ENCODE measurements at places on chromosomes 3 and 15. TPM values are rescaled to one million over a fixed set of nuclear protein-coding genes. Genes with fewer than 3 reads are reported as not detected.

MNS1 gene
- 0.94 TPM for total RNA-seq

IGDCC3 gene
- total RNA-seq, result 0.40 TPM

ARHGEF3 gene
- total RNA-seq, result 15.0 TPM

P2RY14 gene
- total RNA-seq, result 3.6 TPM

AQR gene
- total RNA-seq, result 8.3 TPM

PIGX gene
- 13.9 TPM for total RNA-seq

VGLL4 gene
- total RNA-seq, result 23.0 TPM

AHSG gene
- not detected for total RNA-seq

NANOGP8 gene
- total RNA-seq, result not detected

LARP6 gene
- total RNA-seq, result 47.6 TPM

SLC22A13 gene
- not detected for total RNA-seq

GHRL gene
- not detected for total RNA-seq

FGF12 gene
- 356 TPM for total RNA-seq

CRABP1 gene
- total RNA-seq, result not detected

ARID3B gene
- 1.6 TPM for total RNA-seq
